ENCODE measurements at places on chromosomes 11 and 22.

- DNase-seq: no peak
Measured at GRCh38 chr11:95100191-95100648, 10.6 kb downstream of the ENDOD1 start.

- DNase-seq: peak; percentile 78
Measured at GRCh38 chr11:61138935-61139334, 22.3 kb downstream of the VPS37C start.

DNA sequence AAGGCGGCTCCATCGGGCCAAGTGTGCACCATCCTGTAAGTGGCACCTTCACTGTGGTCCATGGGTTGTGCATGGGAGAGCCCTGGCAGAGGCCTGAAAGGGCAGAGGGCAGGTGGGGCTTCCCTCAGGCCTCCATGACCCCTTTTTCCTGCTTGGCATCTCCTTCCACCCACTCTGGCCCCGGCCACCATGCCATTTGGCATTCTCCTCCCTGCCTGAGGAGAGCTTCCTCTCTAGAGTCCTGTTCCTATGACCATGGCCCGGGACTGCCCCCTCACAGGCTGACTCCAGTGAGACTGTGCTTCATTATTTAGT is 4.9 kb downstream of the OTOG start:
- DNase-seq: no peak

DNA sequence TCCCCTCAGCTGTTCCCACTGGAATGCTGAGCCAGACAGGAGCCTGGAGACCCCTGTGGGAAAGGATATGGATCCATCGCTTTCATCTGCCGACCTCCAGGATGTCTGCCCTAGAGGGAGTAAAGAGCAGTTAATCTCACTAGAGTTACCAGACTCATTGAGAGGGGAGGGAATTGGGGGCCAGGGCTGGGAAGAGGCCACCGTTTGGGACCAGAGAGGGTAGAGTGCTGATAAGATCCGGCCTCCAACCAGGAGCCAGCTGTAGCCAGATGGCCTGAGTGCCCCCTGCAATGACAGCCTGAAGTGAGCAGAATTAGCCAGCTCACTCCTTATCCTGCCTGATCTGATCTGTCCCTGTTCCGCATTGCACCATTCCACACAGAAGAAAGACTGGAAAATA is 3.7 kb upstream of the APLNR start:
- DNase-seq: no peak

- DNase-seq: no peak
Measured at GRCh38 chr11:2789331-2789730, 89.5 kb upstream of the KCNQ1OT1 start.

GRCh38 chr11:10934293-10934860 is 76.5 kb upstream of the ZBED5 start:
- DNase-seq: no peak

GRCh38 chr22:39207141-39208012 is 37.4 kb downstream of the PDGFB start:
- DNase-seq: peak; percentile 47
